ENCODE measurements at places on chromosomes 1 and 21.

DNA sequence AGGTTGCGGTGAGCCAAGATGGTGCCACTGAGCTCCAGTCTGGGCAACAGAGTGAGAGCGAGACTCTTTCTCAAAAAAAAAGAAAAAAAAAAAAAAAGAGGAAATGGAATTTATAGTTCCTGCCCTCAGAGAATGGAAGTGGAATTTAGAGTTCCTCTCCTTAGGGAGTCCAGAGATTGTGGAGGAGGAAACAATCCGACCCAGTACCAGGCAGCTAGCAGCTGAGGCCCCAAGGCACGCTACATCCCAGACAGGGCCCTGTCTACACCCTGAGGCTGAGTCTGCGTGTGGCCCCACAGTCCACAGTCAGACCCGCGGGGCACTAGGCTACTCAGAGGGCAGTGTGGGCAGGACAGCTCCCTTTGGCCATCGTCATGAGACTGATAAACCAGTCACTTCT lies 1.9 kb upstream of the MFN2 start:
- no peak for DNase-seq

- DNase-seq = no peak
Observed at GRCh38 chr1:89199525-89200031, 836 bp upstream of the GBP4 start.

DNA sequence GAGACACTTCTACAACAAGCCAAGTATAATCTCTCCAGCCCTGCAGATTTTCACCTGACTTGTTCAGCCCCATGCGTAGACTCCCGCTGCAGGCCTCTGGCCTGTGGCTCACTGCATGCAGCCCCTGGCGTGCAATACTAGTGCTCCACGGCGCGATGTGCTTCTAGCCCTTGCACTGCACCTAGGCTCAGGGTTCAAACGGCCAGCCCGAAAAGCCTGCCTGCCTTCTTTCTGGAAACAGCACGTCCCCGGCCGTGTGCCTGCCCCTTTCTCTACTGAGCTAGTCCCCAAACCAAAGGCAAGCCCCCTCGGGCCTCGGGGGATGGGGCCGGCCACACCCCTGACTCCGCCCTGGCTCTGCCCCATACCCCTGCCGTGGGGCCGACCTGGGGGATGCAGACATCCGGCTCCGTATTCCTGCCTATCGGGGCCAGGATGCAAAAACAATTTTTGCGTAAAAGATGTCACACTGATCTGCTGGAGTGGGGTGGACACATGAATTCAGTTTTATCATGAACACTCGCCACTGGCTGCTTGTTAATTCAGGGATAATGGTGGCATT lies 26.3 kb upstream of the TRAPPC10 start:
- DNase-seq = peak; percentile 35

DNA sequence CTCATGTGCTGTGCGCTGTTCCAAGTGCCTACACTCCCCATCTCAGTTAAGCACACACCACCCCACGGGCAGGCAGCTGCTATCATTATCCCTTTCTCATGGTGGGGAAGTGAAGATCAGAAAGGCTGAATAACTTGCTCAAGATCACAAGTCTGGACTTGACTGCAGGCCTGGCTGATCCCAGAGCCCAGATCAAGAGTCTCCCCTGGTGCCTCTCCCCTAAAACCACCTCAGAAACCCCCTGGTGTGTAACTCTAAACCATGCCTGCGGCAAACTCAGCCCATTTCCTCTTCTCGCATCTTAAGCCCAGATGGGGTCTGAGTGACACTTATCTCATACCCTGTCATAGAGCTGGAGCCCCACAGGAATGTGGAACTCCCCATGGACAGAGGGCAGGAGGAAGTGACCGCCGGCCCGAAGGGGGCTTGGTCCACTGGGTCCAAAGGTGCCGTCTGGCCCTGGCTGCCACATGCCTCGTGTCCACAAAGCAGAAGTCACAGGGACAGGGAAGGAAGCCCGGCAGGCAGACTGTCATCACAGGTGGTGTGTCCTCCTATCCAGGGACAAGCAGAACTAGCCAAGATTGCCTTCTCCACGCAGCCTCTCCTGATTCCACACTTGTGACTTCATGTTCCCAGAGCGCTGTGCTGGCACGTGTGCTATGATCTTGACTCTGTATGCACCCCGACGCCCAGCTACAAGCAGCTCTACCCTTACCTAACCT lies 92.1 kb downstream of the SYF2 start:
- DNase-seq = no peak

- no peak for DNase-seq
Observed at GRCh38 chr1:23389837-23390321, 20.2 kb upstream of the ZNF436 start.

GRCh38 chr1:156504821-156505678 lies 4.5 kb upstream of the MEF2D start:
- peak; percentile 93 for DNase-seq

DNA sequence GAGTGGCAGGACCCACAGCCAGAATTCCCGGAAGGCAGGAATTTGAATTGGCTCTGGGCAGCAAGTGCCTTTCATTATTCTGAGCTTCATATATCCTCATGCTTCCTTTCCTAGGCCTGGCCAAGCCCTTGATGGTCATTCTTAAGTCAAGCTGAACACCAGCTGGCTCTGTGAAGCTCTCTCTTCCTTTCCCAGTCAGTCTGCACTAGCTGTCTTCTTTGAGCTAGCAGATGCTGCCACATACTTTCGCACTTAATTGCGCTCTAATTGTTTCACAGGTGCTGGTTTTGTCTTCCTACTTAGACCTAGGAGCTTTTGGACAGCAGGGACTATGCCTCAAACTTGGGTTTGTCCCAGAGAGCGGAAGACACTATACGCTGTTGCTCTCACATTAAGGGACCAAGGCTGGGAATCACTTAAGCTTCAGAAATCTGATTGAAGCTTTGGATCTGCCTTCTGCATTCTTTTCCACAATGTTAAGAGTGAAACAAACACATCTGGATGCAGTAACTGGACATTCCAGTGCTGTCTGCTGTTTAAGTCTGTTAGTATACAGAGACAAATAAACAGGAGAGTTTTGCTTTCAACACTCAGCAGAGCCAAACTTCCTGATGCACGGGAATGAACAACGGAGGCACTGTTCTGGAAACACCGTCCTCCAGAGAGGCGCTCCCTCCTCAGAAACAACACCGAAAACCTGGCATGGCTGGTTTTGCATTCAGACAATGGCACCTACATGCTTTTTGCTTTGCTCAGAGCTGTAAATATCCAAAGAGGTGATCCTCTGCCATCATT lies 2.2 kb downstream of the TLR5 start:
- no peak for DNase-seq

DNA sequence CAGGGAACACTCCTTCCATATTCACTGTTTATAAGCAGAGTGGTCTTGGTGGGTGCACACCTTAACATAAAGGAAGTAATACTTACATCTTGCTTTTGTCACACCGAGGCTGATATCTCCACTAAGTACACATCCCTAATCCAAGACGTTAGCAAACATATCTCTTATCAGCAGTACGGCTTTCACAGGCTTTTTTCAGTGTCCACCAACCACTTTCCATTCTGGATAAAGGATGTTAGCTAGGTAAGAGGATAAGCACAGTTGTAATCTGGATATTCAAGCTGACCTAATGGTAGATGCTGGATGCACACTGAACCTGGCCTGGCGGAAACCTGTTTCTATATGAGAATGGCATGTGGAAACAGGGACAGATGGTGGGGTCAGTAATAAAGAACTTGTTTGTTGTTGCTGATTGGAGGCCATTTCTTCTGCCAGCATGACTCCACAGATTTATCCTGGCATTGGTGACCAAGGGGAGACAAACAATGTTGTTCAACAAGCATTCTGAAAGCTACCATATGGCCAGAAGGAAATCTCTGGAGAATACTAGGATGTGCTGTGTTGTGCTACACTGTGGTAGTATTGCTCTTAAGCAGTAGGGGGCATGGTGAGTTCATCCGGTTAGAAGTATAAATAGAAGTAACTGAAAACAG lies 416.4 kb downstream of the PTBP2 start:
- peak; percentile 27 for DNase-seq

GRCh38 chr1:18632218-18632588 lies 1.6 kb downstream of the PAX7 start:
- no peak for DNase-seq

DNA sequence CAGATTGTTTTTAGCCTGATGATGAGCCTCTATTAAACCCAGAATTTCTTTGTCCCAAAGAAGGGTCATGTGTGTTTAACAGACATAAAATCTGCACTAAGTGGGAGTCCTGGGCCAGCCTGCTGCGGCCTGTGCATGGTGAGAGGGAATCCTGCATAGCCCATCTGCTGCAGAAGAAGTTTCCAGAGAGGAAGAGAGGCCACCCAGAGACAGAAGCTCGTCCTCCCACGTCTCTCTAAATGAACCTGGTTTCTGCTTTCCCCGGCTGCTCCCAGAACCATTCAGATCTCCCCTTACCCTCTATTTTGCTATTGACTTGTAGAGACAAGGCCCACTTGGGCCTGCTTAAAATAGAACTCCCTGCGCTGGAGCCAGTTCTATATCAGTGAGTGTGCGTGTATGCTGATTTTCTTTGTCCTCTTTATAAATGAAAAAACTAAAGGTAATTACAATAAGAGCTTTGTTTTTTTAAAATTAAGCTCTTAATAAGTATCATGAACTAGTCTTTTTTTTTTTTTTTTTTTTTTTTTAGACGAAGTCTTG lies 142.8 kb upstream of the RAB4A start:
- no peak for DNase-seq

DNA sequence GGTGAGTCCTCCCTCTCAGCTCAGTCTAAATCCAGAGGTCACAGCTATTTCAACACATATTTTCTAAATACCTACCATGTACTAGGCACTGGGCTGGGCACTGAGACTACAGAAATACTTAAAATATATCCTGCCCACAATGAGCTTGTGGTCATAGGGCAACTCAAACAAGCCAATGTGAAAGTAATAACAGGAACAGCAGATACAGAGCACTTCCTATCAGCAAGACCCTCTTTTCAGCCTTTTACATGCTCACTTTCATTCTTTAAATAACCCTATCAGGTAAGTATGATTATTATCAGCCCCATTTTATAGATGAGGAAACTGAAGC lies 71.9 kb downstream of the CD34 start:
- no peak for DNase-seq

DNA sequence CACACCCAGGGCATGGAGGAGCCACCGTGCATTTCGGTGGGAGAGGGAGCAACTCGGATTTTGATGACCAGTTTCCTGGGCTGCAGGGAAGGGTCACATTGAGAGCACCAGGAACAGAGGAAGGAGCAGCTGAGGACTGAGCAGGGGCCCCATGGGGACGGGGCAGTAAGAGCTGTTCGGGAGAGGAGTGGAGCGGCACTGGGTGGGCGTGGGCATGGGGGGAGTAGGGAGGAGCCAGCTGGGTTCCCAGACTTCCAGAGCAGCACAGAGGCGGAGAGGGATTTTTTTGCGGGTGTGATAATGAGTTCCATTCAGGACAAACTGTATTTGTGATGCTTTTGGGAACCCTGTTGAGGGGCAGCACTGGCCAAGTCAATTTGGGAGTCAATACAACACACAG lies 17.4 kb upstream of the GPR153 start:
- DNase-seq = no peak

GRCh38 chr1:200153277-200154055 lies 126.0 kb downstream of the NR5A2 start:
- DNase-seq = no peak

DNA sequence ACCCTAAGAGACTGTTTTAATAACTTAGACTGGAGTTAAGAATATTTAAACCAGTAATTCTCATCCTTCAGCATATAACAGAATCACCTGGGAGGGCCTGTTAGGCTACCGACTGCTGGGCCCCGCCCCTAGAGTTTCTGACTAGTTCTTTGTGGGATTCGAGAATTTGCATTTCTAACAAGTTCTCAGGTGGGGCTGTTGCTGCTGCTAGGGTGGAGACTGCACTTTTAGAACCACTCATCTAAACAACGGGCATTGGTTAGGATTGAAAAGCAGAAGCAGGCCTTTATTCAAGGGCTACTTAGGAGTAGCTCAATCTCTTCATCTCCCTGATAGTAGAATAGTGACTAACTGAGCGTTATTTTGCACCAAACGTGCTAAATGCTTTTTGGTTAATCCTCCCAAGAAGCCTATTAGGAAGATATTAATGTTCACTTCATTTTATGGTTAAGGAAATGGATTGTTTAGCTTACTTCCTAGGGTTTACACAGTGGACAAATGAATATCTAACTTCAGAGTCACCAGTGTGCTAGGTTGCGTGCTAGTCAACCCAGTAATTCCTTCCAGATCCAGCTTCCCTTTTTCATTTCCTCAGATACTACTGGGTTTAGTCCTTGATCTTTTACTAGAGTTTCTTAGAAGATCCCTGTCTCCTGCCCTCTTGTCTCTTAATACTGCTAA lies 31.1 kb upstream of the UAP1 start:
- no peak for DNase-seq

- DNase-seq = peak; percentile 19
Observed at GRCh38 chr1:89615676-89616598, 17.0 kb upstream of the LRRC8C start.

DNA sequence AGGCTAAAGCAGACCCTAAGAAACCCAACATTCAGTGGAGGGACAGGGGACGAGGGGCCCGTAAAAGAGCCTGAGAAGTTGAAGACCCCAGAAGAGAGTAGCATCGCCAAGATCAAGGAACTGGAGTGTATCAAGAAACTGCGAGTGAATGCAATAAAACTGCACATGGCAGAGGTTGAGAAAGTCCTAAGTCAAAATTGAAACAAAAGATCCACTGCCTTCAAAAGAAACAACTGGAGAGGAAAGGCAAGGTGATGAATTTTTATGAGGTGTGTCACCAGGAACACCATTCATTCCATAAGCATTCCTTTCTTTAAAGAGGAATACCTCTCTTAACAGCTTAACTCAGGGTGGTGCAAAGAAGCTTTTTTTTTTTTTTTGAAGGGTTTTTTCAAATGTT lies 38.3 kb upstream of the ADORA3 start:
- DNase-seq = no peak

DNA sequence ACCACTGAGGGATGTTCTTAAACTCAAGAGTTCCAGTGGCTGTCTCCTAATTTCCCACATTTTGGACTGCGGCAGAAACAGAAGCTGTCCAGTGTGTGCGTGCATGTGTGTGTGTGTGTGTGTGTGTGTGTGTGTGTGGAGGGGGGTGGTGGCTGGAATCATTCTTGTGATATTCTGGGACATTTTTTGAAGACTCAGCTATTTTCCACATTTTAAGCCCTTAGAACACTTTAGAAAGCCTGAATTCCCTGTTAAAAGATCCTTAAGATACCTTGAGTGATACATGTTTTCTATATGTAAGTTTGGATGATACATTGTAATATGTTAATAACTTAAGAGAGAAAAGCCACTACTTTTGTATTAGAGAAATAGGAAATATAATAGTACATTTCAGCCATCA lies 636.4 kb downstream of the PLPP3 start:
- DNase-seq = no peak

GRCh38 chr1:89918127-89918793 lies 76.7 kb upstream of the ZNF326 start:
- DNase-seq = no peak

DNA sequence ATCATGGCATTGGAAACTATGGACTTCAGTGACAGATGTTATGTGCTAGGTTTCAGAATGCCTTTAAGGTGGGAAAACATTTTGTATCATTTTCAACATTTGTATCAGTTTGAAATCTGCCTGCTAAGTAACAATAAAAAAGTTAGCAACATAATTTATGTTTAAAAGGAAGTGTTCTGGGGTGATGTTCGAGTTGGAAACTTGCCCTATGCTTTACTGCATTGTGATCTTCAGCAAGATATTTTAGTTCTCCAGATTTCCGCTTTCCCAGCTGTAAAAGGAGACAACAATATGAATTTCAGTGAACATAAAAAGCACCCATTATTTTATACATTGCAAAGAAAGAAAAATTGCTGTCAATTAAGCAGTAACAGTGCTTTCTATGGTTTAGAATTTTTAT lies 187.4 kb downstream of the DISC1 start:
- no peak for DNase-seq
